ENCODE measurements at places on chromosomes 6 and 20.

- no peak for DNase-seq
These were observed 111.9 kb downstream of the JARID2 start for GRCh38 chr6:15357782-15358181.

- no peak for DNase-seq
These were observed 67.3 kb upstream of the NT5E start for GRCh38 chr6:85382541-85382940.

- DNase-seq, result no peak
These were observed 309.3 kb downstream of the CLIC5 start for GRCh38 chr6:45706319-45706718.

DNA sequence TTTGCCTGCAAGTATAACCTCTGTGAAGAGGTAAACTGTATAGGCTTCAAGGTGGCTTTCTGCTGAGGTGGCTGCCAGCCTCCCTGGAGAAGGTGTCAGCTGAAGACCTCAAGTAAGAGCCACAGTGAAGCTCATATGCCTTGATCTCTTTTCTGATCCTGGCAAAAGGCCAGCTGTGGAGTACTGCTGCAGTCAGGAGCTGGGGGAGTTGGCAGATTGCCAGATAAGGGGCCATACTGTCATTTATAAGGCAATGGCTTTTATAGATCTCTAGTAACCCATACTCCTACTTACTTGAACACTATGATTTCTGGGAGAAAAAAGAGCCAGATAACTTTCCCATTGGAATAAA, 8.8 kb upstream of the CEP85L start:
- DNase-seq, result peak; percentile 17

DNA sequence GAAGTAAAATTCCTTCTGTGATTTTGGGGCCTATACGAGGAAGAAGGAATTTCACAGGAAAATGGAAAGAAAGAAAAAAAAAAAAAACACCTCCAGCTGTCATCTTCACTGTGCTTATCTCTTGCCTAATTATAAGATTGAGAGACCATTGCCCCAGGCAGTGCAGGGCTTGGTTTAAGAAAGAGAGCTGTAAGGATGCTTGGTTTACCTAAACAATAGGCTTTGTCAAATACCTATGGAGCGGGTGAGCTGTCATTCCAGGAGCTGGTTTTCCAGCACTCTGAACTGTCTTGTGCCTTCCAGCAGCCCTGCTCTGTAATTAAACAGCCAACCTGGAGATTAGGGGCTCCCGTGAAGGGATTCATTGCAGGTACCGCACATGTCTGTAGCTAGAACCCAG, 137.8 kb downstream of the EDN3 start:
- no peak for DNase-seq

DNA sequence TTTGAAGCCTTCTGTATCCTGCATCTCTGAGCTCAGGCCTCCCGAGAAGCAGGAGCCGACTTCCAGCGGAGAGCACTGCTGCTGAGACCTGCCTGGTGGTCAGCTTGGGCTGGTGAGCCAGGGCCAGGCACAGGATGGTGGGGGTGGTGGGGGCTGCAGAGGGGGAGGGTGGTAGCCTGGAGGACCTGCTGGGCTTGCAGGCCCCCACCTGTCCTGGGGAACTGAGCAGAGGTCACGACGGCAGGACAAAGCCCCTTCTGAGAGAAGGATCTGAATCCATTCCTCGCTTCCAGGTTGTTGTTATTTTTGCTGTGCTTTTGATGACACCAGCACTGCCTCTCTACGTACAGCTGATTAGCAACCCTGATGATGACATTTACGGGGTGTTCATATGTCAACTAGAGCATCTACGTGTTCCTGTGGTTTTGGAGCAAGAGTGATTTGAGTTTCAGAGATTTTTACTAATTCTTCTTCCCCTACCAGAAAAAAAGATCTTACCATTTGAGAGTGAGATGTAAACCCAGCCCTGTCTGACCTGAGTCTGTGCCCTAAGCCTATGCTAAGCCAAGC, 35.7 kb upstream of the CD93 start:
- no peak for DNase-seq

DNA sequence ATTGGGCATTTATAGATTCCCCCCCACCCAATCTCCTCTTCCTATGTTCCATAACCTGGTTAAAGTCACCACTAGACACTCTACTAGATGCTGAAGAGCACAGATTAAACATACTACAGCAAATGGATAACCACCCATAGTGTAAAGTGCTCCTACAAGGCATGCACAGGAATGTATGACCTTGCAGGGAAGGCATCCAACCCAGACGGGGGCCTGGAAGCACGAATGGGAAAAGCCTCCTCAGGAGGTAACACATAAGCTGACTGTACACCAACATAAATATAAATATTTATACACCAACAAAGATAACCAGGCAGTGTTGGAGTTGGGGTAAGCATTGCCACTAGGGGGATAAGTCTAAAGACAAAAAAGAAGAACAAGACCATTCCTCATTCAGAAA, 691.7 kb downstream of the GRIK2 start:
- no peak for DNase-seq

- peak; percentile 17 for DNase-seq
These were observed 73.0 kb upstream of the KCNG1 start for GRCh38 chr20:51095633-51096521.

DNA sequence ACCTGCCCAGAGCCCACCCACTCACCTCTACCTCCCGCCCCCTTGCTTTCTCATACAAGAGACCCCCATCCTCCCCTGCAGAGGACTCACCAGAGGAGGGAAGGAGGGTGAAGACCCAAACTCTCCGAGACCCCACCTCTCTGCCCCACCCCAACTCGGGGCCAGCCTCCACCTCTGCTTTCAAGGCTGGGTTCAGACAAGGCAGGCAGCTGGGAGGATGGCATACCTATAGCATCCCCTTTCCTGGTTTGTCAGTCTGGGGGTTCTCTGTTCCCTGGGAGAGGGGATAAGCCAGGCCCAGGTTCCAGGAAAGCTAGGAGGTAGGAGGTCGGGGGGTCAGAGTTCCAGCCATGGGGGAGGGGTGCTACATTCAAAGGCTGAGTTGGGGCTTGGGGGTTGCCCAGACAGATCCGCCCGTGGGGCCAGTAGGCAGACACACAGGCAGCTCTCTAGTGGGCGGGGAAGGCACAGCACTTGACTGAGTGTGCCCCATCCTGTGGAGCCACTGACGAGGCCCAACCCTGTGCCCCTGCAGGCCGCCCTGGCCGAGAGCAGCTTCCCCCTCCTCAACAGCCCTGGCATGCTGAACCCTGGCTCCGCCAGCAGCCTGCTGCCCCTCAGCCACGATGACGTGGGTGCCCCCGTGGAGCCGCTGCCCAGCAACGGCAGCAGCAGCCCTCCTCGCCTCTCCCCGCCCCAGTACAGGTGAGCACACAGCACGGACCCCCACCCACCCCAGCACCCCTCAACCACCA, 40.8 kb upstream of the MDFI start:
- DNase-seq, result no peak

DNA sequence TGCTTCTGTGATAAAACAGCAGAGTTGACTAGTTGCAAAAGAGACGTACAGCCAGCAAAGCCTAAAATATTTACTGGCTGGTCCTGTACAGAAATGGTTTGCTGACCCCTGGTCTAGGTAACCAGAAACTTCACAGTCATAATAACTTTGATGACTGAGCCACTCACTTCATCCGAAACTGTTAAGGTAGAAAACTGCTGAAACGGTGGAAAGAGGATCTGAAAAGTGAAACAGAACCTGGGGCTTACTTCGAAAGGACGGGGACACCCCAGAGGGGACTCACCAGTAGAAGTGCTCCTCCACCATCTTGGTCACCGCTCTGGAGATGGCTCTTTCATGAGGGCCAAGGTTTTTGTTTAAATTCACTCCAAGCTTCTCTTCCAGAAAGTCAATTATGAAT, 16.4 kb downstream of the FAXC start:
- no peak for DNase-seq

- no peak for DNase-seq
These were observed 25.2 kb downstream of the HLA-A start for GRCh38 chr6:29967379-29968010.

DNA sequence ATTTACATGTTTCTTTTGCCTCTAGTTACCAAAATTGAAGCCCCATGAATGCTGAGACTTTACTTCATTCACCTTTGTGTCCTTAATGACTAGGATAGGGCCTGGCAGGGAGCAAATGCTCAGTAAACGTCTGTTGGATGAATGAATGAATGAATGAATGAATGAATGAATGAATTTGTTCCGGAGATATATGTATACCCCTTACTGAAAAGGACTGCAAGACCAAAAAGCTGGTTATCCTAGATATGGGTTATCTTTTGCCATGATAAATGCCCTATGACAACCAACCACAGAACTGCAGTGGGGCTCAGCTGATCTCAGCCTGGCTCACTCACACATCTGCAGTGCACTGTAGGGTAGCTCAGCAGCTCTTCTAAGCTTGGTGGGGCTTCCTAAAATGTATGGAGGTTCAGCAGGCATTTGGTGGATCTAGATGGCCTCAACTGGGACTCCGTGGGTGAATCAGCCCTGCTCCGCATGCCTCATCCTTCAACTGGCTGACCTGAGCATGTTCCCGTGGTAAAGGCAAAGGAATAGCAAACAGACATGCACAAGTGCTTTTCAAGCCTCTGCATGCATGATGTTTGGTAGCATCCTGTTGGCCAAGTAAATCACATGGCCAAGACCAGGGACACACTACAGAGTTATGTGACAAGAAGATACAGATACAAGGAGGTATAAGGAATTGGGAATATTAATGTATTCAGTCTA, 378.7 kb upstream of the SOX4 start:
- DNase-seq, result no peak

GRCh38 chr20:9609887-9610502, 95.6 kb downstream of the LAMP5 start:
- peak; percentile 64 for DNase-seq

DNA sequence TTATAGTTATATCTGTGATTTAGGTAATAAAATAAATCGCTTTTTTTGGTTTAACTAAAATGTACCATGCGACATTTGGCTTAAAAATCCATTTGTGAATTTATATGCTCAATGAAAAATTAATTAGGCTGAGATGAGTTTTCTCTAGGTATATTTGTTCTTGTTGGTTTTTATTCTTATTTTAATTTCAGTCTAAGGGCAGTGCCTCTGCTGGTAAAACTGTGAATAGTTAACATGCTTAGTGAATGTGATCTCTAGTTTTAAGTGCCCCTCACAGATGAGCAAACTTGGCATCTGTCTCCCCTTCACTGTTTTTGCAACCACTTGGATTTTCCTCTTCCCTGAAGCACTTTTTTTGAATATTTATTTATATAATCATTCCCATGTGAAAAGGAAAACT, 822.7 kb downstream of the GRIK2 start:
- no peak for DNase-seq

GRCh38 chr6:938916-939315, 246.0 kb upstream of the EXOC2 start:
- DNase-seq, result no peak

GRCh38 chr20:51042064-51042463, 19.2 kb upstream of the KCNG1 start:
- DNase-seq, result peak; percentile 41

DNA sequence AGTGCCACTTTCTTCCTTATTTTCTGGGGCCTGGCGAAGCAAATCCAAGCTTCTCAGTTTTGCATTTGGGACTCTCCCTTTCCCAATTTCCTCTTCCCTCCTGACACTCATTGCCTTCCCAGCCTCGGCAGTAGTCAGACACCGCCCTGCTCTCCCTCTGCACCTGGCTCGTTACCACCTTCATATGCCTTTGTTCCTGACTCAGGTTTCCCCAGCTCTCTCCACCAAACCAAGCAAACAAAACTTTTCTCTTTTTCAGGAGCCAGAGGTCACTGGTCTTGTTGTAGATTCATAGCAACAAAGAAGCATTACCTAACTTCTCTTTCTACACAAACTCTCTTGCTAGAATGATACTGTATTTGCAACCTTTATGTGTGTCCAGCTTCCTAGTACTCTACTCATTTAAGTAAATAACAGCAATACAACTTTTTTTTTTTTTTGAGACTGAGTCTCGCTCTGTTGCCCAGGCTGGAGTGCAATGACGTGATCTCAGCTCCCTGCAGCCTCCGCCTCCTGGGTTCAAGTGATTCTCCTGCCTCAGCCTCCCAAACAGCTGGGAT, 9.0 kb upstream of the ZC3H12D start:
- no peak for DNase-seq

DNA sequence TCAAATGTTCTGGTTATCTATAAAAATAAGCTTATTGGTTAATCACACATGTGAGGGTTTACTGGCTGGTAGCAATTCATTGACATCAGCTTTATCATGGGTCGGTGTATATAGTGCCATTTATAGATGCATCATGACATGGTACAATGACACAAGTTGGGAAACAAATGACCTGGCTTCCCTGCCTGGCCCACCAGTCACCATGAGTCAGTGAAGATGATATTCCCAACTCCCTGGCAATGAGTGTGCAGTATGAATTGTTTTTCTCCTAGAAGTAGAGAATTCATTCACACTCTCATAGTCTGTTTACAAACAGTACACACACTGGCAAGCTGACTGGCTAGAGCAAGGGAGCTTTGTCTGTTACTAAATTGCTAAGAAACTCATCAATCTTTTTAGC, 37.2 kb upstream of the CALHM6 start:
- peak; percentile 66 for DNase-seq

GRCh38 chr6:119285908-119286625, 63.5 kb downstream of the MAN1A1 start:
- peak; percentile 55 for DNase-seq

DNA sequence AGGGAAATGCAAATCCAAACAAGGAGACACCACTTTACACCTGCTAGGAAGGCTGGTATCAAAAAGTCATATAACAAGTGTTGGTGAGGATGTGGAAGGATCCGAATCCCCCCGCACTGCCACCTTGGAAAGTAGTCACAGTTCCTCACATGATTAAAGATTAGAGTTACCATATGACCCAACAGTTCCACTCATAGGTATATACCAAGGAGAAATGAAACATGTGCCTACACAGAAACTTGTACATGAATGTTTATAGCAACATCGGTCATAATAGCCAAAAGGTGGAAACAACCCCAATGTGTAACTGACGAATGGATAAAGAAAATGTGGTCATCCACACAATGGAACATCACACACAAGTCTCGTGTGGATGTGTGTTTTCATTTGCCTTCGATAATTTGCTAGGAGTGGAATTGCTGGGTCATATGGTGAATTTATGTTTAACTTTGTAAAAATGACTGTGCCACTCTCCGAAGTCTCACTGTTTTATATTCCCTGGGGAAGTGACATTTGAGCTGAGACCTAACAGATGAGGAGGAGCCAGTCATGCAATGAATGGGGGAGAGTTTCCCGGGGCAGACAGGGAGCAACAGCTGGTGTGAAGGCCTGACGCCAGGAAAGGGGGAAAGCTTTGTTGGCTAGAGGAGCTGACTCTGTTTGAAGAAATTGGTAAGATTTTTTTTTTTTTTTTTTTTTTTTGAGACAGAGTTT, 125.9 kb upstream of the MLN start:
- no peak for DNase-seq

Data from fibroblast of skin of right biceps (primary cell).